ENCODE measurements at places on chromosomes 7 and 10. TPM values are rescaled to one million over a fixed set of nuclear protein-coding genes. Genes with fewer than 3 reads are reported as not detected.

Gene SPDYE6
- not detected for total RNA-seq

Gene TMEM184A
- total RNA-seq = 8.1 TPM

Gene ANKRD30A
- total RNA-seq = 0.49 TPM

Gene TDRD1
- total RNA-seq = not detected

Gene FAM25G
- total RNA-seq = 0.73 TPM

Gene GNG11
- 33.0 TPM for total RNA-seq

Gene TMEM139
- total RNA-seq = 1.2 TPM

Gene CD36
- not detected for total RNA-seq

Gene PDSS1
- total RNA-seq = 14.4 TPM

Gene BLOC1S2
- 101 TPM for total RNA-seq

Gene CALML3
- total RNA-seq = not detected

Gene AGR2
- total RNA-seq = 133 TPM

Gene MINDY4
- 2.3 TPM for total RNA-seq

Gene UPF2
- 16.2 TPM for total RNA-seq

Gene FAM237B
- 0.10 TPM for total RNA-seq

Gene ERVW-1
- not detected for total RNA-seq

Gene A1CF
- total RNA-seq = 0.13 TPM

Gene CLDN3
- 3.6 TPM for total RNA-seq

Gene ACTL6B
- total RNA-seq = not detected

Gene PIK3AP1
- total RNA-seq = 0.56 TPM

Gene GDF2
- not detected for total RNA-seq

Gene PRLHR
- total RNA-seq = not detected

Gene SEMA3A
- total RNA-seq = 4.5 TPM

Gene ZEB1
- total RNA-seq = 9.2 TPM

Gene TMEM209
- 13.0 TPM for total RNA-seq

Gene CRPPA
- total RNA-seq = 0.65 TPM

Gene ARHGEF35
- 0.55 TPM for total RNA-seq

Gene MEST
- 39.0 TPM for total RNA-seq

Gene STAG3
- 0.18 TPM for total RNA-seq

Gene METTL2B
- 23.1 TPM for total RNA-seq

Gene NOLC1
- total RNA-seq = 158 TPM

Gene C7orf33
- total RNA-seq = not detected

Gene ATRNL1
- 0.32 TPM for total RNA-seq

Gene KDM7A
- 2.2 TPM for total RNA-seq

Gene EPHA1
- 0.05 TPM for total RNA-seq

Gene ASB15
- total RNA-seq = not detected

Gene MYL10
- not detected for total RNA-seq

Gene EBF3
- 0.20 TPM for total RNA-seq

Gene ZFAND2A
- 50.3 TPM for total RNA-seq

Gene BHLHA15
- 0.61 TPM for total RNA-seq

Gene MPP7
- total RNA-seq = 0.11 TPM

Gene NDUFA5
- 32.7 TPM for total RNA-seq

Gene TLX1
- total RNA-seq = not detected

Gene ZNF239
- 2.1 TPM for total RNA-seq

Gene ZNF25
- 1.7 TPM for total RNA-seq

Gene PPP1R17
- total RNA-seq = not detected

Gene MAD1L1
- 23.7 TPM for total RNA-seq

Gene ITGB8
- 1.4 TPM for total RNA-seq

Gene PTPRE
- total RNA-seq = 3.5 TPM

Gene EPDR1
- total RNA-seq = 76.1 TPM

Gene ZSCAN21
- total RNA-seq = 12.3 TPM

Gene OPALIN
- not detected for total RNA-seq

Measured in A549 treated with AZD2906 at 1 μM for 4 hours (cell line).